Aorta (tissue), 5 donors: ENCODE measurements at places on chromosomes 1 and 21. TPM values are rescaled to one million over a fixed set of nuclear protein-coding genes. Genes with fewer than 3 reads are reported as not detected.

DNA sequence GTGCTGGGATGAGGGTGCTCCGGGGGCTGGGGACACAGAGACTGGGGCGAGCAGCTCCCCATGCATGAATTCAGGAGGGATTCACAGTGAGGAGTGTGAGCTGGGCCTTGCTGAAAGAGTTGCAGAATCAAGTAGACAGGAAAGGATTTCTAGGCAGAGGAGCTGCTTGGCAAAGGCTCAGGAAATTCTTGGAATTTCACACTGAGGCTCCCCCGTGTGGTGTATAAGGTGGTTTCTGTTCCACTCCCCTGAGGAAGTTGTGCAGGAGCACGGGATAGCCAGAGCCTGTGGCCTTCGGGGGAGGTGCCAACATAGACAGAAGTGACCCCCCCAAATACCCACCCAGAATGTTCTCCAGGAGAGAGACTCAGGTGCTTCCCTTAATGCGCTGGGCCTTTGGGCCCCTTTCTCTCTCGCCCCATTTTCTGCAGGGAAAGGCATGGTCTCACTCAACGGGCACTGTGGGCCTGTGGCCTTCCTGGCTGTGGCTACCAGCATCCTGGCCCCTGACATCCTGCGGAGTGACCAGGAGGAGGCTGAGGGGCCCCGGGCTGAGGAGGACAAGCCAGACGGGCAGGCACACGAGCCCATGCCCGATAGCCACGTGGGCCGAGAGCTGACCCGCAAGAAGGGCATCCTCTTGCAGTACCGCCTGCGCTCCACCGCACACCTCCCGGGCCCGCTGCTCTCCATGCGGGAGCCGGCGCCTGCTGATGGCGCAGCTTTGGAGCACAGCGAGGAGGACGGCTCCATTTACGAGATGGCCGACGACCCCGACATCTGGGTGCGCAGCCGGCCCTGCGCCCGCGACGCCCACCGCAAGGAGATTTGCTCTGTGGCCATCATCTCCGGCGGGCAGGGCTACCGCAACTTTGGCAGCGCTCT, 58.5 kb upstream of the ACTL8 start:
- no peak for DNase-seq

DNA sequence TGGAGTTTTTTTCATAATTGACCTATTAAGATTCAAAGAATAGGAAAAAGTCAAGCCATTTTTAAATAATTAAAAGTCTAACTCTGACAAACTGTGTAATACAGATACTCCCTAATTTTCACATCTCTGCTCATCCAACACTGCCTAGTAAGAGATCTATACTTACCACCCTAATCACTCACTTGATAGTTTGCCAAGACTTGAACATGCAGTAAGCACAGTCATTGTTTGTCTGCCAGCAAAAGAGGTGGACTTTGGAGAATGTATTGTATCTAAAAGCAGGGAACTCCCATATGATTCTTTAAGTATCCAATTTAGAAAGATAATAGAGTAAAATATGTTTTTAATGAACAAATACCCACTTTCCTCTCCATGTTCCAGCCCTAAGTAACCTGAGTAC, 15.5 kb downstream of the TMEM59 start:
- no peak for DNase-seq

- no peak for DNase-seq
Measured at GRCh38 chr1:188386161-188386560, 1557.4 kb downstream of the PLA2G4A start.

DNA sequence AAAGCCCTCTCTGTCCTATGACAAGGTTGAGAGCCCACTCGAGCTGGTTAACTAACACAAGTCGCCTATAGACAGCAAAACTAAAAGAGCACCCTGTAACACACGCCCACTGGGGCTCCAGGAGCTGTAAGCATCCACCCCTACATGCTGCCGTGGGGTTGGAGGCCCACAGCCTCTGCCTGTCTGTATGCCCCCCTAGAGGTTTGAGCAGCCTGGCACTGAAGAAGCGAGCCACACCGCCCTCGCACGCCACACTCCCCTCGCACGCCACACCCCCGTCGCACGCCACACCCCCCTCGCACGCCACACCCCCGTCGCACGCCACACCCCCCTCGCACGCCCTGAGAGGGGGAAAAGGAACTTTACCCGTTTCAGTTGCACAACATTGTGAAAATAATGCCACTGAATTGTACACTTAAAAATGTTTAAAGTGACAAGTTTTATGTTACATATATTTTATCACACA, 13.2 kb upstream of the HMGCL start:
- peak; percentile 91 for DNase-seq

- no peak for DNase-seq
Measured at GRCh38 chr21:38820471-38821239, 14.9 kb downstream of the ETS2 start.

- no peak for DNase-seq
Measured at GRCh38 chr1:150927624-150928023, 1.5 kb downstream of the SETDB1 start.

GRCh38 chr1:215923129-215923824, 356.2 kb downstream of the KCTD3 start:
- DNase-seq: no peak

- no peak for DNase-seq
Measured at GRCh38 chr1:30362603-30362990, 360.8 kb downstream of the MATN1 start.

DNA sequence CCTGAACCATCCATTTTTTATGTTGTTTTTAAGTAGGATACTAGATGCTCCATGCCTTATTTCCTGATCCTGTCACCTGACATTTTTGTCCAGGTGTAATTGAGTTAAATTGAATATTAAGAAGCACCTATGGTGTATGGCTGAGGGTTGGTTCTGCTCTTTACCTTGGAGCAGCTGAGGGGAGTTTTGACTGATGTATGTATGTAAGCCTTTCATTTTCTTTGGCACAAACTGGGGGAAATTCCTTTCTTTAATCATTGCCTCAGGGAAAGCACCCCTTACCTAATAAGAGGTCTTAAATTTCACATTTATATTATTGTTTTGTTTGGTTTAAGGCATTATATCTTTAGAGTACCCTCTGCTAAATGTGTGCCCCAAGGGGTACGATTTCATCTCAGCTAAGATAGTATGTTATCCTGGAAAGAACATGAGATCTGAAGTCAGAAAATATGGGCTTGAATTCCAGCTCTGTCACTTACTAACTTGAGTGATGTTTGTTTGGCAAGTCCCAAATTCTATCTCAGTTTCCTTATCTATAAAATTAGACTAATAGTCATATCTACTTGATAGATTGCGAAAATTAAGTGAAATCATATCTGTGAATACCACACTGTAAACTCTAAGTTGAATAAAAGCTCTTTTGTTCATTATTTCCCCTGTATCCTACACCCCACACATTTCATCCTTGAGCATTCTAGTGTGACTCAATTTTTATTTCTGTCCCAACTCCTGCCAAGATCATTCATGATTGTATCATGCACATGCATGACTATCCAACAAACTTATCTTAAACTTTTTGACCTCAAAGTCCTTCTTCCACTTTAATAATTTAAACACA, 57.7 kb upstream of the NUF2 start:
- DNase-seq: no peak

DNA sequence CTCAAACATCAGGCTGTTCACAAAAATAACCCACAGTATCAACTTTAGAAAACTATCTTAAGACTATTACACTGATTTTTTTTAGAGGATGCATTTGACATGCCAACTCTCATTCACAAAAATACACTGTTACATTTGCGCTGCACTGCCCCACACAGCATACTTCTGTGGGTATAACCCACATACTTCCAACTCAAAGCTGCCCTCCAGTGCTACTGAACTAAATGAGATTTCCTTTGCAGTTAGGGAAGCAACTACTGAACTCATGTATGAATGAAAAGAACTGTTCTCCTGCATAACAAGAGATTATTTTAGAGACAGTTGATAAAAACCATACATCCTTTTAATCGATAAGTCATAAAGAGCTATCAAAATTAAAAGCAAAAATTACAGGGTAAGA, 25.8 kb upstream of the GADD45A start:
- DNase-seq: no peak

DNA sequence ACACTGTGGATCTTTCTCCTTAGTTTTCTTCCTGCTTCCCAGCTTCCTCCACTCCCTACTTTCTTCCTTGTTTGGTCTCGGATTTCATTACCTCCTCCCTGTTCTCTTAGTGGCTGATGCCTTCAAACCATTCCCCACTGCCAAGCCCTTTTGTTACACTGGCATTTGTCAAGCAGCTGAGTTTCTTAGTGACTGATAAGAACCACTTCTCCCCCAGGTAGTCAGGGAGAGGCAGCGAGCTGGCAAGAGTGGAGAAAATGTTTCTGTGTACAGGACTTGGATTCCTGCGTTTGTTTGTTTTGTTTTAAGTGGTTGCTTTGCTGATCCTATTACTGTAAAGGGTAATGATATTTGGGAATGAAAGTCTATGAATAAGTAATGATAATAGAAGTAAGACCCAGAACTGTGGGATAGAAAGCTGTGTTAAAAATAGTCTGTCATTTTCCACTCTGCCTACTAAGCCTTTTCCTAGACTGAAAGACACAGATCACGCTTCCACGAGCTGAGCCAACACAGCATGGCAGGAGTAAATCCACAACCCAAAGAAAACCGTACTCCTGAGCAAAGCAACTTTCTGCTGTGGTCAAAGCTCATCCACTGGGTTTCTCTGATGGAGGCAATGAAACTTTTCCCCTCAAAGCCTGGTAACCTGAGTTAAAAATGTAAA, 10.1 kb upstream of the SERTAD4 start:
- no peak for DNase-seq

DNA sequence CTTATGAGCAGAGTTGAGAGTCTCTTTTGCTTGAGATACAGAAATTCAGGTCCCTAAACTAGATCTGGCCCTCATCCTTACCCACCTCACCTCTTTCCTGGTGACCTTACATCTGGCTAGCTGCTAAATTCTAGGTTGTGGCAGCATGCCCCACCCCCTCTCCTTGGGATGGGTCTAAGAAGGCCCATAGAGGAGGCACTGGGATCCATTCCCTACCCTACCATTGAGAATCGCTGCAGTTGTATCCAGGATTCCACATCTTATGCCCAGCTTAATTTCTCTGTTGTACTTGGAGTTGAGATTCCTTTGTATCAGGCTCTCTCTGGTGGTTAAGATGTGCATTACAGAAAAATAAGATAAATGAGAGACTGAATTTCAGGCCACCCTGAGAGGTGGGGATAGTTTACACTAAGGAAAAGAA, 9.5 kb upstream of the TMEM39B start:
- DNase-seq: no peak

DNA sequence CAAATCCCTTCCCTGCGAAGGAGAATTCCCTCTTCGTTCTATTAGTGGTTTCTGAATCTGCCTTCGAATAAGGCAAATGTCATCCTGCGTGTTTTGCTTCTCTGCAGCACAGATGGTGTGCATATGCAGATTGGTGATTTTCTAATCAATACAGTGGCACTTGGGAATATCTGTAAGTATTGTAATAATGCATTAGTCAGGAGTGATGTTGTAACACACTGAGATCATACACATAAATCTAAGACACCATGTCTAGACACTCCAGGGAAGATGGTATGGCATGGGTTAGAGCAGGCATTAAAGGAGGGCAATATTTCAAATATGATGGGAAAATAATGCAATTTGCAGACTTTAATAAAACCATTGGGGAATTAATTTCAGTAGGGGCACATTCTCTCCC, 513.2 kb upstream of the PTBP2 start:
- no peak for DNase-seq

DNA sequence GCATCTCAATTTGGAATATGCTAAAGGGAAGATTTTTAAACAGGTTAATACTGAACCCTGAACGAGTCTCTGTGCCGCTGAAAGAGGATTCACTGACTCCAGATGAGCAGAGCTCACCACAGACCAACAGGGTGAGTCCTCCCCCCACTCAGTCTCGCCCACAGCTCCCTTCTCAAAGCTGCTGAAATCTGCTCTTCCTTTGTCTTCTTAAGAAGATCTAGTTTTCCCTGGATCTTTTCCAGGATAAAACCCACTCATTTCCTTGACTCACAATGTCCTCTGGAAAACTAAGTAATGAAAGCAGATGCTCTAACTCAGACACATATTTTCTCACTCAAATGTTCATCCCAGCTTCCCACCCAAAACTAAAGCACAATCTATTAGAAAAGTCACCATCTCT, 447.0 kb upstream of the PKN2 start:
- DNase-seq: no peak

DNA sequence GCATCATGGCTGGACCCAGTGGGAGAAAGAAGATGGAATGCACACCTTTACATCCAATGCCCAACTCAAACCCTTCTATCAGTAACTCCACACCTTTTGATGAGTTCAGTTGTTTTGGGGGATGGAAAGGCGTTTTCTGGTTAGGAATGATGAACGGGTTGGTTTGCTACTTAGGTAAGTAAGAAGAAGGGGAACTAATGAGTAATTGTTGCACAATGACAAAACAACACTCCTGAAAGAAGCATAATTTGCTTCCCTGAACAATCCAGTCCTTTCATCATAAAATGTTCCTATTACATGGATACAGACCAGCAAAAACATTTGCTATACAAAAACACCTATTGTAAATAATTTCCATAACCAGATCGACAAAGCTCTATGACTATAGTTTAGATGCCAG, 35.9 kb upstream of the NFIA start:
- DNase-seq: no peak

GRCh38 chr1:41901551-41901950, 17.2 kb downstream of the HIVEP3 start:
- no peak for DNase-seq

DNA sequence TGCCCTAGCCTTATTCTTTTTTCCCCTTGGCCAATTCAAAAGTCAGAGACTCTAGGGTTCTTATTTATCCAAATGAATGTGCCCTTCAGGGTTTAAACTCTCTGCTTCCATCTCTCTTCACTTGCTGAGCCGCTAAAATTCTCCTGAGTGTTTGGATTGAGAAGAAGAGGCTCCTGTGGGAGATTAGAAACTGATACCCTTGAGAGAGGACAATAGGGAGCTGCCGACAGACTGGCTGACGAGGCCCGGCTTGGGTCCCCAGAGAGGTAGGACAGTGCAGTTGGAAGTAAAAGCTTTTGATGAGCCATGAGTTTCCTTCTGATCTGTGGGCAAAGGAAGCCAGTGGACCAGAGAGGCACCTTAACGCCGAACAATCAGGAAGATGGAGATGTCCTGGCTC, 41.3 kb upstream of the UBE2U start:
- DNase-seq: no peak

DNA sequence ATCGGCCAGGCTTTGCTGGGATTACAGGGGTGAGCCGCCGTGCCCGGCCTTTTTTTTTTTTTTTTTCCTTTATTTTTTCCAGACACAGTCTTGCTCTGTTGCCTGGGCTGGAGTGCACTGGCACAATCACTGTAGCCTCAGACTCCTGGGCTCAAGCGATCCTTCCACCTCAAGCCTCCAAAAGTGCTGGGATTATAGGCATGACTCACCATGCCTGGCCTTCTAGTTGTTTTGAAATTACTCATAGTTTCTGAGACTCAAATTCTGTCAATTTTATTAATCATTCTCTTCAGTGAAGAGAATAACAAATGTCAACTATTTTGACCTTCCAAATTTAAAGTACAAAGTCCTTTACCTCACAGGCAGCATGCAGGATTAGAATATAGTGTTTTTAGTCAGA, 374.5 kb downstream of the PLA2G4A start:
- DNase-seq: no peak

EDARADD gene
- 0.27 TPM for total RNA-seq

USH2A gene
- not detected for total RNA-seq

OPTC gene
- total RNA-seq: not detected

GRIK3 gene
- 1.6 TPM for total RNA-seq

AJAP1 gene
- total RNA-seq: 0.16 TPM

AIRE gene
- not detected for total RNA-seq

EPHA2 gene
- 25.9 TPM for total RNA-seq

AMY2B gene
- 27.3 TPM for total RNA-seq

S100A4 gene
- total RNA-seq: 406 TPM

FMOD gene
- total RNA-seq: 353 TPM

CLIC6 gene
- total RNA-seq: 3.0 TPM
